ENCODE measurements at places on chromosomes 3 and 15.

GRCh38 chr3:118628704-118629341, 405.8 kb downstream of the IGSF11 start:
- DNase-seq = peak; percentile 51

DNA sequence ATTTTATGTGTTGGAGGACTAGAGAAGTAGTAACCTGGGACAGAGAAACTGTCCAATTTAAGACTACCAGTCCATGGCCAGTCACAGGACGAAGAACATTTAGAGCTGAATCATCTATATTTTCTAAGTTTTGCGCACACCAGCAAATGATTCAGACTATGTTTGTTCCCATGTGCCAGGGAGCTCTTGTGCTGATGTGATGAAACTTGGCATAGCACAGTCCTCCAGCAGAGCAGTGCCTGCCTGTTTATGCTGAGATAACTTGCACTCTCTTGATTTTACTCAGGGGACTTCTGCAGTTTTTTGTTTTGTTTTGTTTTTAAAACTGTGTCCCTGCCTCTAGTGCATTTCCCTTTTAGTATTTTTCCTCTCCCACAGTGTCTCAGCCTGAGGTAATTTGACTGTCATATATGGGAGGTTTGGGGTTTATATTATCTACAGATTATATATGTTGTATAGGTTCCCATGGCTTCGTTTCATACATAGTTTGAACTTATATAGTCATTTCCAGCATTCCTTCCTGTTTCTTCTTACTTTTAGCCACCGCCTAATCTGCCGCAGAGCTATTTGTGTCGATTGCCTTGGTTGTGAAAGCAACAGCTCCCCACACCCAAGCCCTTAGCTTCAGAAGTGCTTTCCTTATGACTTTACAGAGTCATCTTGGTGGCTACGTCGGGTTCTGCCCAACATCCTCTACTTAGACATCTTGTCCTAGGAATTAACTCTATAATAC, 45.5 kb downstream of the PPM1L start:
- peak; percentile 44 for DNase-seq

DNA sequence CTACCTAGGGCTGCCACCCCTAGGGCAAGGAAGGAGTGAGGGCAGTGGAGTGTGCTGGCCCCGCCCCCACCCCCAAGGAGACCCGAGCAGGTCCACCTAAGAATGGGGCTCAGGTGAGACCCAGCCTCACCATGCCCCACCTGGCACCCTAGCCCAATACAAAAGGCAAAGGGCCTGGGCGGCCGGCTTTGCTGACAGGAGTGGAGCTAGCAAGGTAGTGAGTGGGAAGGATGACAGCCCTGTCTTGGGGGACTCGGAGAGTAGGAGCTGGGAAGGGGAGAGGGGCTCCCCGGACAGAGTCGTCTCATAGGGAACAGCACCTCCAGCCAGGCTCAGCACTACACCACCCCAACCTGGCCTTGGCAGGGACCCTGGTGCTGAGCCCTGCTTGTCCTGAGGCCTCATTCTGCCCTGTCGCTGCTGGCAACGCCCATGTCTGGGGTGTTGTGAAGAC, 12.1 kb downstream of the C15orf39 start:
- no peak for DNase-seq

DNA sequence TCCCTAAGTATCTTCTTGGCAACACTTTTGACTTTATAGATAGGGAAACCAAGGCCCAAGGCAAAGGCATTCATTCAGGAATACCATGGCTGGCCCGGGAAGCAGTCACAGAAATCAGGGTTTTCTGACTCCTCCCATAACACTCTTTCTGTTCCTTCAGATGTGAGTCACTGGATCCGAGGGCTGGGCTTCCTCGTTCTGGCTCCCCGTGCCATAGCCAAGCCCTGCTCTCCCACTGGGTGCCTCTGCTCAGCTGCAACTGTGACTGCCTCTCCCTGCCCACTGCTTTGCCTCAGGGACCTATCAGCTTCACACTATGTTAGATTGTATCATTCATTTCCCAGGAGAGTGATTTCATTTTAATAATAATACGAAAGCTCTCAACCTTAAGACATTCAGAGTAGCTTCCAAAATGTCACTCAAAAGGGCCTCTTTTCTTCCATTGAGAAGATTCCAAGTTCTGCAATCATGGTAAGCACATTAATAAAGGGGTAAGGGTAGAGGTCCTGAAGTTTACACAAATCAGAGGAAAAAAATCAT, 50.2 kb downstream of the GABRB3 start:
- no peak for DNase-seq

- no peak for DNase-seq
These were observed 53.9 kb downstream of the PXYLP1 start for GRCh38 chr3:141285570-141285969.

DNA sequence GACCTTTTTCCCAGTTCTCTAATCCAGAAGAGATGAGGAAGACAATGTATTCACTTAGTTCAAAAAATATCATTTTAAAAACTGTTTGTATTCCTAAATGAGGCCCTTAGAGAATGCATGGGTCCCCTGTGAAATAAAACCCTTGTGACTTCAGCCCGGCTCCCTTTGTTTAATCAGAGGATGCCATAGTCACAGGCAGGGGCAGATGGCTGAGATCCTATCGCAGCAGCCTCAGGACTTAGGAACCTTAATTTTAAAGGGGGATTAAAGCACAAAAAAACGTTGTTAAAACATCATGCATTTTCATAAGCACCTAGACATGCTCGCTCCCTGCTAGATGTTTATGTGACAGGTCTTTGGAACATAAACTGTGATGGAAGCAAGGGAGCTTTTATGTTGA, 176.6 kb downstream of the IL20RB start:
- DNase-seq = no peak

DNA sequence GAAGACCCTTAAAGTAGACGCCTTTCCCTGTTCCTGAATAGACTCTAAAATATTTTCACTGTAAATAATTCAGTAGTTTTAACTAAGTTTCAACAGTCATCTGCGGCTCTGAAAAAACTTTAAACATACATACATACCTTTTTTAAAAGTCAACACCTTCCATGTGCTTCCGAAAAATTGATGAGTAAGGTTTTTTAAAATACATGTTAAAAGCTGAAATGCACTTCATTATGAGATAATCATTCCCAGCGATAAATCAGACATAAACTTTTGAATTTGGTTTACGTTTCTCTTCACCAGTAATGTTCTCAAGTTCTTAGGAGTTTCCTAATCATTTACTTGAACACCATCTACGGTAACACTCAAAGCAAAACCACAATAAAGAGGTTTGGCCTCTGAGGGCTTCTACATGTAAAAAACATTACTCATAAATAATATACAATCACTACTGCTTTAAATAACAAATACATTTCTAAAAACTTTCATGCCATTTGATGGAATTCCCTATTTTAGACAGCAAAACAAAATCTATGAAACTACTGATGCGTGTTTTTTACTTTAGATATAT, 403.5 kb downstream of the SHQ1 start:
- no peak for DNase-seq

DNA sequence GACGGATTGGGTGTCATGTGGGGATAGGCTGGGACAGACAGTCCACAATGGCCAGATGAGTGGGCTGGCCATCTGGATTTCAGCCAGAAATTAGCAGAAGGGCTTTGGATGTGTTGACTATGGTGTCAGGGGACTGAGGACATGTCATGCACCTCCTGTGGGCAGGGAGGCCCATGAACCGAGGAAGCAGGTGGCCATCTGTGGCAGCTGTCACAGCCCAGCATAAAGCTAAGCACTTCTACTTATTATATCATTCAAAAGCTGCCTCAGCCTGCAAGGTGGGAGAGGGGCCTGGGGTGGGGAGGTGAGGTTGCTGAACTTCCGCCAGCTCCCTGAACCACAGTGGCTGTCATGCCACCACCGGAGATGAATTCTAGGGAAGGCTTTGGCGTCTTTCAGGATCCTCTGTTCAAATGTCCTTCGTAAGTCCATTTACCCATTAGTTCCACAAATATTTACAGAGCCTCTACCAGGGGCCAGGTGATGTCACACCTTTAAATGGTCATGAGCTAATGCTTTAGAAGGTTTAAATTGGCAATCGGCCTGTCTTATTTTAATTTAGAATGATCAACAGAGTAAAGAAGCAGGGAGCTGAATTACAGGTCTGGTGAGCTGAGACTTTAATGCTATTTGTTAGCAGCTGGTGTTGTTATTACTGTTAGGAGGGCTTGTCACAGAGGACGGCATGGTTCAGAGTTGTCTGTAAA, 23.6 kb upstream of the CAV3 start:
- DNase-seq = no peak

- no peak for DNase-seq
These were observed 2.3 kb upstream of the GFM1 start for GRCh38 chr3:158642005-158642404.

Data from GM13976 (cell line).